ENCODE measurements at places on chromosomes 1 and 21. TPM values are rescaled to one million over a fixed set of nuclear protein-coding genes. Genes with fewer than 3 reads are reported as not detected.

NPHS2 gene
- not detected for total RNA-seq

ZNF683 gene
- total RNA-seq, result not detected

GREM2 gene
- 14.7 TPM for total RNA-seq

COL24A1 gene
- 0.46 TPM for total RNA-seq

KCTD3 gene
- total RNA-seq, result 93.3 TPM

WNT3A gene
- not detected for total RNA-seq

TRNP1 gene
- total RNA-seq, result 15.4 TPM

RIPK4 gene
- 15.0 TPM for total RNA-seq

LCE1E gene
- total RNA-seq, result not detected

LCE1D gene
- not detected for total RNA-seq

CD1C gene
- total RNA-seq, result not detected

TMEM61 gene
- not detected for total RNA-seq

GPR52 gene
- 0.78 TPM for total RNA-seq

HCRTR1 gene
- not detected for total RNA-seq

KRTAP19-5 gene
- total RNA-seq, result not detected

NT5C1A gene
- not detected for total RNA-seq

SLC45A1 gene
- total RNA-seq, result 5.6 TPM

NBPF6 gene
- 0.10 TPM for total RNA-seq

CD53 gene
- not detected for total RNA-seq

TRAF5 gene
- 26.7 TPM for total RNA-seq

NTNG1 gene
- 6.4 TPM for total RNA-seq

PSRC1 gene
- 1.8 TPM for total RNA-seq

FAM72D gene
- 0.36 TPM for total RNA-seq

ZNF678 gene
- 4.3 TPM for total RNA-seq

ANXA9 gene
- total RNA-seq, result not detected

RFX5 gene
- 29.0 TPM for total RNA-seq

FLG2 gene
- total RNA-seq, result not detected

TEX38 gene
- not detected for total RNA-seq

RWDD3 gene
- 12.6 TPM for total RNA-seq

HMCN1 gene
- total RNA-seq, result 151 TPM

CA6 gene
- total RNA-seq, result not detected

G0S2 gene
- total RNA-seq, result 7.8 TPM

KRTAP19-3 gene
- not detected for total RNA-seq

BMP8A gene
- total RNA-seq, result 0.33 TPM

RCAN3 gene
- total RNA-seq, result 4.2 TPM

MYBPH gene
- not detected for total RNA-seq

MROH9 gene
- total RNA-seq, result 0.39 TPM

IRF6 gene
- 4.1 TPM for total RNA-seq

TPTE gene
- total RNA-seq, result not detected

S100A7 gene
- not detected for total RNA-seq

NOS1AP gene
- not detected for total RNA-seq

PRKACB gene
- 28.8 TPM for total RNA-seq

TMEM82 gene
- not detected for total RNA-seq

LCE1F gene
- total RNA-seq, result not detected

TMEM81 gene
- total RNA-seq, result 1.7 TPM

HIVEP3 gene
- total RNA-seq, result 2.1 TPM

MCOLN2 gene
- 0.85 TPM for total RNA-seq

ANGPTL3 gene
- not detected for total RNA-seq

IL19 gene
- total RNA-seq, result not detected

DLGAP3 gene
- 0.07 TPM for total RNA-seq

TNFSF4 gene
- total RNA-seq, result 2.3 TPM

MRPS21 gene
- total RNA-seq, result 32.2 TPM

C1orf141 gene
- not detected for total RNA-seq

ARL8A gene
- 36.1 TPM for total RNA-seq

SELL gene
- 0.39 TPM for total RNA-seq

AMY2A gene
- total RNA-seq, result not detected

SLX9 gene
- 12.8 TPM for total RNA-seq

KIF2C gene
- total RNA-seq, result 3.2 TPM

Data from smooth muscle cell of the pulmonary artery (primary cell).